Activated CD8-positive, alpha-beta memory T cell treated with anti-CD3 and anti-CD28 coated beads, Interleukin-2, amount 50 U/mL, for 4 hours (primary cell): ENCODE measurements at places on chromosomes 7 and 10.

DNA sequence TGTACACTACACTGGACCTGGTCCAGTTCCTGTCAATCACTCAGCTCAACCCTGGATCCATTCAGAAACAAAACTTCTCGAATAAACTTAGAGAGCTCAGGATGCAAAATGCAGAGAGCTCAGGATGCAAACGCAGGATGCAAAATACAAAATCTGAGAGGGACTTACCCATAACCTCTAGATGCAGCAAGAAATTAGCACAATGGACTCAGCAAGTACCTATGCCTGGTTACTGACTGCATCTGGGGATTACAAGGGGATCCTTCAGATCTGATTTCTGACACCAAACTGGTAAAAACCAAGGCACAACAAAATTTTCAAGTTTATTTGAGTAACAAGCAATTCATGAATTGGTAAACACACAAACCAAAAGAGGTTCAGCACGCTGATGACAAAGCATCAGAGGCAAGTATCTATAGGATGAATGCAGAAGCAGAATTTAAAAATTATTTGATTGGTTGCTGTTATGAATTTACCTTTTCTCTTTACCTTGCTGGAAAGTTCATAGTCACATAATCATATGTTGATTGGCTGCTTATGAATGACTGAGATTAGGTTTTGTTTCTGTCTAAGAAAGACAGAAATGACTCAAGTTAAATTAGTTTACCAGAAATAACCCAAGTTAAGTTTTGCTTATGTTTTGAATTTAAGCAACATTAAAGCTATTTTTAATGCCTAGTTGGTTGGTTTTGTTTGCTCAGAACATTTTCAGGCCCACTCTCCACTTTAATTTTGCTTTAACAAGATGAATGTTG, 11.4 kb downstream of the GIMAP6 start:
- no peak for DNase-seq

GRCh38 chr10:109912335-109913281, 10.7 kb downstream of the XPNPEP1 start:
- DNase-seq = no peak

DNA sequence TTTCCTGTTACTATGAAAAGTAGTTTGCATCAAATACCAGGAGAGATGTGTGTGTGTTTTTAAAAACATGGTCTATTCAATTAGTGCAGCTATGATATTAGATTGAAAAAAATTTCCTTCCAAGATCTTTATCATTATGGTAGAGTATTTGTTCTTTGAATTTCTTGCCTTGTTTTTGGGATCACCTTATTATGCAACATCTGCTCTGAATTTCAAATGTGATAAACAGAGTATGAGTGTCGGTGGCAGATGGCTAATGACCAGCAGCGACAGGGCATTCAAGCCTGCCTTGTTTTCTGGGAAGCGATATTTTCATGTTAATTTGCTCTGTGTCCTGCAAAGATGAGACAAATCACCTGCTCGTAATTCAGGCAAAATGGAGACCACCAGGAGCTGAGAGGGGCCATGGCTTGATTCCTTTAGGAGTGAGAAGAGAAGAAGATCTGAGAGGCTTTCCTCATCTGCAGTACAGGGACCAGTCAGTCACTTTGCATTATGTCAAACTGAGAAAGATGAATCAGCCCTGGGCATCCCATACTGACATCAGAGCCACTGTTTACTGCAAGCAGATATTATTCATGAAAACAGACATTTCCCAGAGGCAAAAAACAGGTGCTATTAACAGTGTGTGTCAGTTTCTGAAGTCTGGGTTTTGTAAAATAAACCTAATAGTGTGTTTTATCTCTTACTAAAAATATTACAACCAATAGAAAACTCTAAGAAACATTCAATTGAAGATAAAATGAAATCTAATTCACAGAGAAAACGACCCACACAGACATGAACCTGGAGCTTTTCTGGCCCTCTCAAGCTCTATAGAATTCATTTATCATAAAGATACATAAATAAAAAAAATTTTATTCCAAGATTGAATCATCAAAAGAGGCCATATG, 67.6 kb downstream of the CDK6 start:
- no peak for DNase-seq

- no peak for DNase-seq
Observed at GRCh38 chr7:130021105-130021834, 29.9 kb downstream of the ZC3HC1 start.

DNA sequence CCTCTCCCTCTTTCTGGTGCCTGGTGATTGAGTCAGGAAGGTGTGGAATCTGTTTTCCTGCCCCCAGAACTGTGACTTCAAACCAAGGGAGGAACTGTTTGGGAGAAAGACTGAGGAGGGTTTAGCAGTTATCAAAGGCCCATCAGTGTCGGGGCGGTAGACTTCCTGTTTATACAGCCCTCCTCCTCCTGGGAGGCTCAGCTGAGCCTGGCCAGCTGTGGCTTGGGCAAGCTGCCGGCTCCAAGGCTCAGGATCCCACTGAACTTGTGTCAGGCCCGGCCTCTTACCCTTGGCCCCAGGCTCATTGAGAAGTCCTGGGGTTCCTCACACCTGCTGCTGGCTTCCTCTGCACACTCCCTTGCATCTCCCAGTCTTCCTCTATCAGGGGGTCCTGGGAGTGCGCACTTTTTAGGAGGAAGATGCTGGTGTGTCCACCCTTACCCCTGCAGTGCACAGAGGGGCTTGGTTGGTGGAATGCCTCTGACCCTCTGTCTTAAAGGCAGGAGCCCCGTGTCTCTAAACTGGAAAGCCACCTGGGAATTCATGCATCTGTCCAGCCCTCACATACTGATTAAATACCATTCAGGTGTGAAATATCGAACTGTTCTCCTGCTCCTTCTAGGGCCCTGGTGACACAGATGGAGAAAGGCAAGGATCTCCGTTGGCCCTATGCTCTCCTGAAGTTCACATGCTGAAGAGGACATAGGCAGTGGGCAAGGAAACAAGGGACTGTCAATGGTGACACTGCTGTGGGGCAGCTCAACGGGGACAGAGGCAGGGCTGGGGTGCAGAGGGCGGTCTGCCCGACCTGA, 32.4 kb downstream of the CXCL12 start:
- DNase-seq = no peak

GRCh38 chr10:92574548-92575261, 812 bp upstream of the IDE start:
- DNase-seq = no peak

DNA sequence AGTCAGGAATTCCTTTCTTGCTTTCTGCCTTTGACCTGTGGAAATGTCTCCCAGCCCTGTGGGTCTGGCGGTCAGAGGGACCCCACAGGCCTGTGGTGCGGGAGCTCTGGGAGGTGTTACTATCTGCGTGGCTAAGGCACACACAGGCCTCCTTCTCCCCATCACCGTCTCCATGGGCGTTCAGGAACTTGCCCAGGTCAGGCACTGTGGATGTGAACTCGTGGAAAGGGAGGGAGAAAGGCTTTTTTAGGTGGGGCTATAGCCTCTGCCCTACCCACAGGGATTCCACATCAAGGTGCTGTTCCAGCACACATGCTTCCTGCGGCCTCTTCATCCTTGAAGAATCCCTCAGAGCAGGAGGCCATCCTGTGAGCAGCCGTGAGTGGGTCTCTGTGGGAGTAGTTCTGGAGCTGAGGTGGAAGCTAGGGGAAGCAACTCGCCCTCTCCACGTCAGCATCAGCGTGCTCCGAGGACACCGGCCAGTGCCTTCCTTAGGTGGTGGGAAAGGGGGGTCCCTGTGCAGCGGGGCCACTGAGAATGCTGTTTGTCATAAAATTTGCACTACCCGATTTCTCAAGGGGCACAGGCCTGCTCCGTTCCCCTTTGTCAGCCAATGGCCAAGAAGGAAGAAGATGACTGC, 7.5 kb upstream of the ATP6V0E2 start:
- DNase-seq = no peak

DNA sequence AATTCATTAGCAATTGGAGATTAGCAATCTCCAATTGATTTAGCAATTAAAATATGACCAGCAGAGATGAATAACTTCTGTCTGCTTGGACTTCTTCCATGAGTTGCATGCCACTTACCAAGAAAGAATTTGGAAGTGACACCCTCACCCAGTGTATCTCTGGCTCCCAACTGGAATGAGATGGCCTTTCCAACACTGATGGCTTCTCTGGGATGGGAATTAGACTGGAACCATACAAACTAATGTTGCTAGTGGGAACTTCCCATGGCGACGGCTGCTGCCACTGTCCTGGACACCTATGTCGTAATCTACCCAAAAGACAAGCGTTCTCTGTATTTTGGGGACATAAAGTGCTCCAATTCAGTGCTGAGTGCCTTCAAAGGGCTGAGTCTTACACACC, 192.3 kb downstream of the COBL start:
- DNase-seq = no peak

GRCh38 chr7:51128545-51129435, 187.8 kb downstream of the COBL start:
- DNase-seq = no peak

- no peak for DNase-seq
Observed at GRCh38 chr7:46449743-46450142, 528.7 kb upstream of the IGFBP3 start.

DNA sequence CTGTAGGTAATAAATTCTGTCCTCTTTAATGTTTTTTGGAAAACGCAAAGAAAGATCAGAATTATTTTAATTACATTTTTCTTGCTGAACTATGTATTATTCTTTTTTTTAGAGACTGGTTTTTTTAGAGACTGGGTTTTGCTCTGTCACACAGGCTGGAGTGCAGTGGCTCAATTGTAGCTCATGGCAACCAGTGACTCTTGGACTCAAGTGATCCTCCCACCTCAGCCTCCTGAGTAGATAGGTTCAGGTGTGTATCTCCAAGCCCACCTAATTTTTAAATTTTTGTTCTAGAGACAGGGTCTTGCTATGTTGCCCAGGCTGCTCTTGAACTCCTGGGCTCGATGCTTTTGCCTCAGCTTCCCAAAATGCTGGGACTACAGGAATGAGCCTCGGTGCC, 5.3 kb upstream of the DENND10 start:
- no peak for DNase-seq

DNA sequence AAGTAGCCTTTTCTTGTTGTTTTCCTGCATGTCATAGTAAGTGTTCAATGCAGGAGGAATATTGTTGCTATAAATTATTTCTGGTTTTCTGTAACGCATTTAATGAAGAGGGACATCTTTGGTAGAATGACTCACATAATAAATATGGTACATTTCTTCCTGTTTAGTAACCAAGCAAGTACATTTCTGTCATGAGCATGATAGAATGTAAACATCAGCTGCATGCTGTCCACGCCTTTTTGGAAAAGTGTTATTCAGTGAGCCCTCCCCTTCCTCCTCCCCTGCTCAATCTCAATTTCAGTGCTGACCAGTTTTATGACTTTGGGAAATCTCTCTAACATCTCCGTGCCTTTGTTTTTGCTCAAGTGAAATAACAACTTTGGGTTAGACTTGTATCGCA, 664.0 kb downstream of the XPNPEP1 start:
- no peak for DNase-seq

GRCh38 chr10:82394122-82394521, 519.1 kb downstream of the NRG3 start:
- no peak for DNase-seq

GRCh38 chr7:32415936-32416335, 74.2 kb downstream of the LSM5 start:
- no peak for DNase-seq

GRCh38 chr7:152667958-152668357, 8.0 kb downstream of the XRCC2 start:
- DNase-seq = no peak

DNA sequence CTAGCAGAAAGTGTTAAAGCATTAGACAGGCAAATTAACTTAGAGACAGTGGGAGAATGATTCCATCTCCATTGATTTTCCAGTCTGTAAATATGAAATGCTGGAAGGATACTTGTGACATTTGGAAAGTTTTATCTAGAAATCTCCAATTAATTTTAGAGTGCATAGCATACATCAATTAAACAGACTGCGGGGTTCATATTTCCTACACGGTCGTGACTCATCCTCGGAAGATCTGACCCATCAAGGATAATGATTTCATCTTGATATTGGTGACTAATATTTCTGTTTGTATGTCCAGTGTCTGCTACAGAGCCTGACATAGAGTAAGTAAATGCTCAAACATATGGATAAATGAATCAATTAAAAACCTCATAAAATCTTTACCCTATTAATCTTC, 474.9 kb downstream of the KCNMA1 start:
- DNase-seq = no peak

DNA sequence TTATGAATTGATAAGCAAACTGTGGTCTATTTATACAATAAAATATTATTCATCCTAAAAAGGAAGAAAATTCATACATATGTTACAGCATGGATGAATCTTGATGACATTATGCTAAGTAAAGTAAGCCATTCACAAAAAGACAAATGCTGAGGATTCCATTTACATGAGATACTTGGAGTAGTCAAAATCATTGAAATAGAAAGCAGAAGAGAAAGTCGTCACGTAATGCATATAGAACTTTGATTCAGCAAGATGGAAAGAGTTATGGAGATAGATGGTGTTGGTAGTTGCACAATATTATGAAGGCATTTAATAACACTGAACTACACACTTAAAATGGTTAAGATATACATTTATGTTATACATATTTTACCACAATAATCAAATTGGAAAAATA, 309.7 kb upstream of the KLF6 start:
- no peak for DNase-seq

- DNase-seq = no peak
Observed at GRCh38 chr7:30862995-30863705, 48.5 kb upstream of the AQP1 start.

GRCh38 chr10:124106241-124106879, 13.0 kb upstream of the CHST15 start:
- no peak for DNase-seq
